Suppressor macrophage treated with lipopolysaccharide for 1 hour (primary cell): ENCODE measurements at places on chromosomes 6 and 20.
A peak's percentile ranks its signal among the peaks of the same experiment; 100 is the strongest.

GRCh38 chr6:34393191-34393965, 909 bp upstream of the NUDT3 start:
- DNase-seq = peak; percentile 37

DNA sequence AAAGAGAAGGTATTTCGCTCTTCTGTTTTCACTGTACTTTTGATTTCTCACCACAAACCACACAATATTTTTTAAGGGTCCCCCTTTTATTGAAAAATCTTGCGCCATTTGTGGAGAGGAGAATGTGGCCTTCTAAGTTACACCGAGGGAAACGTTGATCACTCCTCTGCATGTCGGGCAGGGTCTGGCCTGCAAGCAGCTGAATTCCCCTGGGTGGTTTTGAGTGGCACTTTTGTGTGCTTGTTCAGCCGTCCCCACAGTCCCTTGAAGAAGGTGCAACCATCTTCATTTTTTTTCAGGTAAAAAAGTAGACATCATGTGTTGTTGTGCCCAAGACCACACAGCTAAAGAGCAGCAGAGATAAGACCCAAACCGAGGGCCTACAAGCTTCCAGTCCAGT, 6.1 kb downstream of the GPR31 start:
- DNase-seq = no peak

- DNase-seq = peak; percentile 25
Measured at GRCh38 chr6:117601811-117602150, 530 bp downstream of the GOPC start.

DNA sequence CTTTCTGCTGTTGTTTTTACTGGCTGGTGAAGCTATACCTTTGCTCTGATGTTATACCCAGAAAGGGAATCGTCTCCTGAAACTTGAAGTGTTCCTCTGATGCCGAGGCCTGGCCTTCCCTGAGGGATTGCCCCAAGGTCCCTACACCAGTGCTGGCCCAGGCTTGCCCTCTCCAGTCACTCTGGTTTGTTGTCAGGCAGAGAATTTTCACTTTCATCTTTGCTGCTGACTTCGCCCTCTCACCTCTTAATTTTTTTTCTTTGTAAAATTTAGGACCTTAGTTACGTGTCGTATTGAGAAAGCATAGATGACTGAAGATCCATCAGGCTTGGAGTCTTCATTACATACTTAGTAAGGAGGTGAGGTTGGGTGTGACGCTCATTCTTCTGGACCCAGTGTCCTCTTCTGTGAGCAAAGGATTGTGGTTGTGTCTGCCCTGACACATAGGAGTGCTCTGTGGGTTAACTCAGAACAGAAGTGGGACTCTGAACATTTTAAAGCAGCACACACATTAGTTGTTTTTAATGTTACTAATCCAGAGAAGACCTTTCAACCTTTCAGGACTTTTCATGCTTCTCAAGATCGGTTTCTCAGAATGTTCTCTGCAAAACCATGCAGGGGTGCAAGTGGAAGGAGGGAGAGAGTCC, 45.4 kb downstream of the TULP4 start:
- DNase-seq = no peak

- DNase-seq = no peak
Measured at GRCh38 chr6:104705916-104706442, 153.7 kb downstream of the HACE1 start.

GRCh38 chr20:36773107-36773596, 411 bp downstream of the DSN1 start:
- DNase-seq = no peak

DNA sequence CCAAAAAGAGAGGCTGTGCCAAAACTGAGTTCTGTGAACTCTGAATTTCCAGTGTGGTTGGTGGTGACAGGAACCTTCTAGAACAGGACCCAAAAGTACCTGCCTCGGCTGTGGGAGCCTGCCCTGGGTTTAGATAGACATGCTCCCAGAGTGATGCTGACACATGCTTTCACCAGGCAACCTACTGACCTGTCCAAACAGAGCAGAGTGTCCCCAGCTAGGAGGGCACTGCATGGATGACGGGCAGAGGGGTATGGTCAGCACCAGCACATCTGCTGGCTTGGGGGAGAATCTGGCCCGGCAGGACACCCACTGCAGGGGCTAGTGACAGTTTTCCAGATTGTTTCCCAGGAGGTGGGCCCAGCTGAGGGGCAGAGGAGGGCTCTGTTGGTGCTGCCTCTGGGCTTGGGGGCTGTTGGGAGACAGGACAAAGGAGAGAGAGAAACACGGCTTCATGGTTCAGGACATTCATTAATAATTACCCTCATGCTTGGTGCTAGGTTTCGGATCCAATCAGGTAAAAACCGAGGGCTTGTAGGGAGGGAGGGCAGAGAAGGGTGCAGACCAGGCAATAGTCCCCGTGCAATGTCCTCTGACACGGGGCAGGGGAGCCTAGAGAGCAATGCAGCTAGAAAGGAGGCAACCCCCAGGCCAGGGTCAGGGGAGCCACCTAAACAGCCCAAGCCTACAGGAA, 15.0 kb downstream of the KCNK5 start:
- no peak for DNase-seq
